CD4-positive, alpha-beta T cell treated with Interleukin-2 at 100 ng/mL for 4 hours (primary cell): ENCODE measurements at places on chromosomes 7 and 10.

- DNase-seq, result peak; percentile 31
Observed at GRCh38 chr10:79400146-79401004, 45.0 kb downstream of the ZCCHC24 start.

DNA sequence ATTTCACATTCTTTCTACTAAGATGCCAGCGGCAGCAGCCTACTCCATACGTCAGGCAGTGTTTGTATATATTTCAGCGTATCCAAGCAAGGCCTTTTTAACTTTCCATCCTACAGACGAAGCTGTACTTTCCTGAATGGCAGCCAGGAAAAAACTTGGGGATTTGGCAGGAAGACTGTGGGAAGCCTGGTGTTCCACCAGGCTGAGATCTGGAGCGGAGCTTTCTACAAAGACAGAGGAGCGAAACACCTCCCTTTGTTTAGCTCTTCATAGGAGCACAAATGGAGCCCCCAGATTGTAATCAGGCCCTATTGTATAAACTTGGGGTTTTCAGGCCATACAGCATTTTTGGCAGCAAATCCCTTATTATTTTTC is 143.8 kb downstream of the TES start:
- DNase-seq, result no peak

- DNase-seq, result no peak
Observed at GRCh38 chr10:82692458-82692857, 817.5 kb downstream of the NRG3 start.

- no peak for DNase-seq
Observed at GRCh38 chr10:28180654-28181053, 122.2 kb downstream of the MPP7 start.

GRCh38 chr10:62938672-62939071 is 122.5 kb upstream of the EGR2 start:
- DNase-seq, result no peak

DNA sequence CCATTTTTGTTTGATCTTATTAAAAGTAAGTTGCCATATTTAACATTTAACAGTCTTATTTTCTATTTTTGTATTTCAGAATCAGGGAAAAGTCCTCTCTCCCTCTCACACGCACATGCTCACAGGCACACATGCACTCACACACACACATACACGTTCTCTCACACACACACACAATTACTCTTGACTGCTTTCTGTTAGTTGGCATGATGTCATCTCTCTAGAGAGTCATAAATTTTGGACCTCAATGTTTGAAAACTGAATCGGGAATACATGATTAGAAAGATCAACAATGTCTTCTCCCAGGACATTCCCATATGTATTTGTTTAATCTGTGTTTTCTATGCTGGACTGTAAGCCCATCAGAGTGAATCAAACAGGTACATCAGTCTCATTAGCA is 165.7 kb upstream of the AHR start:
- no peak for DNase-seq

DNA sequence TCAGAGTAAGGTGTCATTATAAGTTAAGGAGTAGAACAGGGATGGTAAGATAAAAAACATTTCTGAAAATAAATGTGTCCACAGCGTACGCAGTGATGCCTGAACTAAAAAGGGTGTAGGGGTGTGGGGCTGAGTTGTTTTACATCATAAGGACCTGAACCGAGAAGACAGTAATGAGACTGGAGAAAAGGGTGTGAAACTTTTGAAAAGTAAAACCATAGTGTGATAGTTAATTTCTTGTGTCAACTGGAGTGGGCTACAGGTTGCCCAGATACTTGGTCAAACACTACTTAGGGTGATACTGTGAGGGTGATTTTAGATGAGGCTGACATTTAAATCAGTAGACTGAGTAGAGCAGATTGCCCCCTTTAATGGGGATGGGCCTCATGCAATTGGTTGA is 169.0 kb upstream of the PRPS1L1 start:
- no peak for DNase-seq

GRCh38 chr7:116532102-116532688 is 7.4 kb downstream of the CAV1 start:
- no peak for DNase-seq

DNA sequence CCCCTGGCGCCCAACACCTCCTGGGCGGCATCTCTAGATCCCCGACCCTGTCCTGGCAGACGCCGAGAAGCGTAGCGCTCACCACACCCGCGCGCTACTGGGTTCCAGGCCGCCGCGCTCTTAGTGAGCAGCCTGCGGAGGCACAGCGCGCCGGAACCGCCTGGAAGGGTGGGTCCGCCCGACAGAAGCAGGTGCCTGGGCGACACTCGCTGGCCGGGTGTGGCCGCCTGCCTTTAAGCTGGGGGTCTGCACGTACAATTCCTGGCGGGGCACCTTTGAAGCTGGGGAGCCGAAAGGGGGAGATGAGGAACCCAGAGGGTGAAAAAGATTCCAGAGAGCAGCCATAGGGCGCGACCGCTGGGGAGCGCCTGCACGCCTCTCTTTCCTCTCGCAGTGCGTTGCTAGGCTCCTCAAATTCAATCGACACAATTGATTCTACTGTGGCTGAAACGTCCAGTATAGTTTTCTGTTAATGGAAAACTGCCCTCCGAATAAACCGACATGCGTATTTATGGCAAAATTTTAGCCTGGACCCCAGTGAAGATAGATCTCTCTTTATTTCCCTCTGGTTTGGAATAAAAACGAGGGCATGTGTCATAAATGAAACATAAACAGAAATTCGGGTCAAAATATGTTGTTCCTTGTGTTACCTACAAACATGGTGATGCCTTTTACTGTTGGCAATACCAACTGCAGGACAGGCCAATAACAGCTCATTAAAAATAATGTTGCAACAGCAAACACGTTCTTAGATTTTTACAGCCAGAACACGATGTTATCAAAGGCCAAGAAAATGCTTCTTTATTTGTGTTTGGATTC is 4.6 kb downstream of the HMX3 start:
- DNase-seq, result no peak

DNA sequence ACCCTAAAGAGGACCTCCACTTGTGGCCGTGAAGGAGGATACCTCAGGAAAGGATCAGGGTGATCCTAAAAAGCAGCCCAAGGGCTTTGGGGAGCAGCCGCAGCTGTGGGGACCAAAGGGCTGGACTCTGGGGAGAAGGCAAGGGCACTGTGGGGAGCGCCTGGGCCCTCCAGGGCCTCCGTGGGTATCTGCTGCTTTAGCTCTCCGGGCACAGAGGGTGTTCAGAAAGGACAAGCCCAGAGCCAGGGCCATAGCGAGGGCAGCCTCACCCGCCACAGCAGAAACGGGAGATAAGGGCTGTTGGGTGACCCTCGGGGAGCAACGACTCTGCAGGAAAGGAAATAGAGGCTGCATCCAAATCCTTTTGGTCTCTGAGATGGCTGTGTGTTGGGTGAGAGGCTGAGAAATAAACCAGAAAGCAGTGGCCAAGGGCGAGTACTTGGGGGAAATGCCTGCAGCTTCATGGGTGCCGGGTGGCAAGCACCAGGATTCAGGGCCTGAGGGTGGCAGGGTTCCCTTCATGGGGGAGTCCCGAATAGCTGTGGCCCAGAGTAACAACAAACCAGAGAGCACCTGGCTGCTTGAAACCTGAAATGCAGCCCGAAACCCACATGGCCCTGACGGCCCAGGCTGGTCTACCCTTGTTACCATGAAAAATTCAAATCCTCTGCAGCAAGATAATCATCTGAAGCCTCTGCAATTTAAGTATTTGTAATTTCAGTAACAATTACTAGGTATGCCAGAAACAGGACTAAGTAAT is 95.2 kb downstream of the VIPR2 start:
- no peak for DNase-seq
